ENCODE measurements at places on chromosomes 13 and 19.

DNA sequence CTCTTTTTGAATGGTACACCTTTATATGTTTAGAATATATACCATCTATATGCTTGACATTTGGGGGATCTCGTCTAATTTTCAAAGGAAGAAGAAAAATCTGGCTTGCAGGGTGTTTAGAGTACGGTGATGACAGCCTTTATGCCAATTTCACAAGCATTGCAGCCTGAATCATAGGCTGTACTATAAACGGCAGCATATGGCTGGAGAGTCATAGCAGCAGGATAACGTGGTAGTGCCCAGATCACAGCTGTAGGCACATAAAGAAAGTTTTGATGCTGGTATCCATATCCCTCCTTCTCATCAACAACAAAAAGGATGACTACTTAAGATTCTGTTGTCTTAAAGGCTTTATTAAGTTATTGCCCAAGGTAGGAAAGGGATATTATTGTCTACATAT lies 253.0 kb downstream of the PCDH9 start:
- no peak for DNase-seq

GRCh38 chr13:31154939-31155338 lies 6.8 kb downstream of the HSPH1 start:
- DNase-seq, result no peak

DNA sequence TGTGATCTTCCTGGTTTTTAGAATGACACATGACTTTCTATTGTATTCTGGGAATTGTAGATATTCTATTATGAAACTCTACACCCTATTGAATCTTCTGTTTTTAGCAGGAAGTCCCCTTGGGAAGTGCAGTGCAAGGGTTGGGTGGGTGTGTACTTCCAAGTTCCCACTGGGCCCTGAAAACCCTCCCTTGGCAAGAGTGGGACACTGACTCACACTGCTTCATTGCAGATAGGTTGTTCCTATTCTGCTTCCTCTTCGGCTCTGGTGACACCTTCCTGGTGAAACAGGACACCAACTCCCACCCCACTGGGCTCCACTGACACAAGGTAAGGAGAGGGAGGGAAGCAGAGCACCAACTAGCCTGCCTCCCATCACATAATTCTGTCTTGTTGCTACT lies 121.8 kb downstream of the KCTD12 start:
- no peak for DNase-seq

GRCh38 chr13:62483774-62484173 lies 1068.1 kb upstream of the PCDH20 start:
- peak; percentile 0 for DNase-seq

DNA sequence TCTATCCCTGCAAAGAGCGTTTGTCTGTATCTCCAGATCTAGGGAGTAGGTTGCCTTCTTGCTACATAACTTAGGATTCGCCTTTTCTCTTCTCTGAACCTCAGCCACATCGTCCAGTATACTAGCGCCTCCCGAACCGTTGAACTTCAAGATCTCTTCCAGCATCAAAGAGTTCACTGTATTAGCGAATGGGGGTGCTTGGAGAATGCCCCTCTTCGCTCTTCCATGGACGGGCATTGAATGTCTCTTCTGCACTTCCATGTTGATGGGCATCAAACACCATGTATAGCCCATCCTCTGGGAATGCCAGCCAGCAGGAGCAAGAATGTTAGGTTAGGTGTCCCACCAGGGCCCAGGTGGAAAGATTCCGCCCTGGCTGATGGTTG lies 575 bp upstream of the OXGR1 start:
- DNase-seq, result no peak

DNA sequence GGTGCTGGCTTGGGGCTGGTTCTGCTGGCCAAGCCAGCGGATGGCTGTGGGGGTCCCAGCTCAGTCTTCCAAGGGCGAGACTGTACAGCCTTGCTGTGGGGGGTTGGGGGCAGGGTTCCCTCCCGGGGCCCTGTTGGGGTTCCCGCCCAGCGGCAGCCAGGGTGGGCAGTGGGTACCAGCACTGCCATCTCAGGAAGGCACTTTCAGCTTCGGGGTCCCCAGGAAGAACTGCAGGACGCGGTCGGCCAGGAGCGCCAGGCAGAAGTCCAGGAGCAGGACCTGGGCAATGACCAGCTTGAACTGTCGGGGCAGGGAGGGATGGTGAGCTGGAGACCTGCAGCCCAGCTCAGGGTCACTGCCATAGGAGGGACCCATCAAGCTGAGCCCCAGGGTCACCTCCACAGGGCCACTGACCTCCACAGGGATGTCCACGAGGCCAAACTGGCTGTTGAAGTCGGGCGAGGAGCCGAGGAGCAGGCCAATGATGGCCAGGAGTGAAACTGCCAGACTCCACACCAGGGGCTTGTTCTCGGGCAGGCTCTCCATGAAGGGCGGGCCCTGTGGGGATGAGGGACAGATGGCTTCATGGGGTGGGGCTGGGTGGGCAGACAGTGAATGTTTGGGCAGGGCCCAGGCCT lies 1.9 kb upstream of the GMIP start:
- no peak for DNase-seq

DNA sequence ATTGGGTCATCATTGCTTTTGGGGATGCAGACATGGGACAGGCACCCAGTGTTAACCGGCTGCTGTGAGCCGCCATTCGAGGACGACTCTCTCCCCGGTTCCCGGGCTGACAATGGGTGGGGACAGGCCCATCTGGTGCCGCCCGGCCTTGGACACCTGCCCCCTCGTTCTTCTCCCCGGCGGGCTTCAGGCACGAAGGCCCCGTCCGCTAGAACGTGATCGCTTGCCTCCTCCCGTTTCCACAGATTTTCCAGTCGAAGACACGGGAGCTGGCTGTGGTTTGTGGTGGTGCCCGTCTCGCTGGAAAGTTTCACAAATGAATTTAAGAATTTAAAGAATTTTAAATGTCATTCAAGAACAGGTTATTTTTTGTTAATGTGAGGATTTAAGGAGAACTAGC lies 2.0 kb downstream of the PALM start:
- no peak for DNase-seq

DNA sequence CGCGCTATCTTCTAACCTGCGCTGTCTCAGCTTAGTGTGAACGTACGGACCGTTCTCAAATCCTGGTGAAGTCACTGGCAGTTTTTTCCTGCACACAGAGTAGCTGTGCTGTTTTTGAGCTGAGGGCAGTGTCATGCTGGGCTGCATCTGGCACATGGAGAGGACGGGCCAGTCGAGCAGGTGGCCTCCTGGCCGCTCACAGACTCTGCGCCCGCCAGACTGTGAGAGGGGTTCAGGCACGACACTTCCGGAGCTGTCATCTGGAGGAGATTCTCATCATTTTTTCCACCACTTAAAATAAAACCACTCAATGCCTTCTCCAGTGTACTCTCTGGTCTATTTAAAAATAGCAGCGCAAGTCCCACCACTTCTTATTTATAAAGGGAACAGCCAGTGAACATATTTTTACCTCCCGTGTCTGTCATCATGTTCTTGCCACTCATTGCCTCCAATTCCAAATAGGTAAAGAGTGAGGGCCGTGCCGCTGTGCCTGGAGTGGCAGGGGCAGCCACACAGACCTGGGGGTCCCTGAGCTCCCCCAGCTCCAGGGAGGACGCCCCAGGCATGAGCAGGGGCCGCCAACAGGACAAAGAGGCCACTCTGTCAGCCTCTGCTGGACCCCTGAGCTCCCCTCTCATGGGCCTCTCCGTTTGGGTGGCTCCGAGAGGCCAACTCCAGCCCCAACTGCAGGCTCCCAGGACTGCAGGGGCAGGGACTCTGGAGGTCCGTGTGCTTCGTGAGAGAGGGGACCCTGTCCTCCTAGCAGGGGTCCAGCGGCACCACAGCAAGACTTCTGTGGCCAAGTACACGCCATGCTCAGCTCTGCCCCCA lies 36.9 kb upstream of the GRTP1 start:
- no peak for DNase-seq

DNA sequence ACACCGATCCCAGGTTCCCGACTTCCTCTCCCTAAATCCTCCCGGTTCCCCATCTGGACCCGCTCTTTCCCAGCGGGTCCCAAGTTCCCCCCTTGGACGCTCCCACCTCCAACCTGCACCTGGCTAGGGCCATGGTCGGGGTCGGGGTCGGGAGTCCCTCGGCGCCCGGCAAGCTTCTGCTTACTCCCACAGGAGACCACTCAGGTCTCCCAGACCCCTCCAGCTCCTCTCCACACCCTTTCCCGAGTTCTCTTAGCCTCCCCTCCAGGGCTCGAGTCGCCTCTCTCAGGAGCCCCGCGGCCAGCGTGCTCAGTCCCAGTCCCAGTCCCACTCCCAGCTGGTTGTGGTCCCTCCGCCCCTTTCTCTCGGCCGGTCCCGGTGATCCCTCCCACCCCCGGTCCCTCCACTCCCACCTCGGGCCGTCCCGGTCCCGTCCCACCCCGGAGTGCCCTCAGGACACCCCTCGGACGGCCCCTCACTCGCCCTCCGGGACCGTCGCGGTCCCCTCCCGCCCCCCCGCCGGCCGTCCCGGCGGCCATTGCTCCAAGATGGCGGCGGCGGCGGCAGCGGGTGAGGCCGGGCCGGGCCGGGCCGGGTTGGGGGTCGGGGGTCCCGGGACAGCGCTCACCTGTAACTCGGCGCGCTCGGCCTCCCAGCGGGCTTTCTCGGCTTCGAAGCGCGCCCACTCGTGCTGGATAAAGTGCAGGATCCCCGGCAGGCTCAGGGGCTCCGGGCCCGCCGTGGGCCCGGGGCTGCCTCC lies at the start of gene FKRP:
Gene FKRP (plus strand): TSS at position 537 of the 760 bp plus-strand sequence. CDS start 9,394 bp downstream, outside the sequence.
- no peak for DNase-seq

- peak; percentile 58 for DNase-seq
Measured at GRCh38 chr19:42074513-42075363, 1.2 kb upstream of the ZNF574 start.

DNA sequence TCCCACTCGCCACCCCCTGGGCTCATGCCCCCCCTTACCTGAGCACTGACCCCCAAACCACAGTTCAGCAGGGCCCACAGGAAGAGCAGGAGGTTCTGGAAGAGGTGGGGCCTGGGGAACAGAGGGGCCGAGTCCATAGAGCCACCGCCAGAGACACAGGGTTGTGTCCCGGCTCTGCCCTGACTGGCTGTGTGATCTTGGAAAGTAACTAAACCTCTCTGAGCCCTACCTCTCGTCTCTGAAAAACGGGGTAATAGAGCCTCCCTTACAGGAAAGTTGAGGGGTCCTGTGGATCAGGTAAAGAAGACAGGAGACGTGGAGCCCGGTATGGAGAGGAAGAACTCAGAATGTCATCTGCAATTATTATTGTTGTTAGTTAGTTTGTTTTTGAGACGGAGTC lies 2.0 kb downstream of the ADAMTSL5 start:
- no peak for DNase-seq

- no peak for DNase-seq
Measured at GRCh38 chr19:46954993-46955812, 64.4 kb upstream of the NPAS1 start.

GRCh38 chr19:30150626-30151025 lies 208.6 kb downstream of the URI1 start:
- no peak for DNase-seq

DNA sequence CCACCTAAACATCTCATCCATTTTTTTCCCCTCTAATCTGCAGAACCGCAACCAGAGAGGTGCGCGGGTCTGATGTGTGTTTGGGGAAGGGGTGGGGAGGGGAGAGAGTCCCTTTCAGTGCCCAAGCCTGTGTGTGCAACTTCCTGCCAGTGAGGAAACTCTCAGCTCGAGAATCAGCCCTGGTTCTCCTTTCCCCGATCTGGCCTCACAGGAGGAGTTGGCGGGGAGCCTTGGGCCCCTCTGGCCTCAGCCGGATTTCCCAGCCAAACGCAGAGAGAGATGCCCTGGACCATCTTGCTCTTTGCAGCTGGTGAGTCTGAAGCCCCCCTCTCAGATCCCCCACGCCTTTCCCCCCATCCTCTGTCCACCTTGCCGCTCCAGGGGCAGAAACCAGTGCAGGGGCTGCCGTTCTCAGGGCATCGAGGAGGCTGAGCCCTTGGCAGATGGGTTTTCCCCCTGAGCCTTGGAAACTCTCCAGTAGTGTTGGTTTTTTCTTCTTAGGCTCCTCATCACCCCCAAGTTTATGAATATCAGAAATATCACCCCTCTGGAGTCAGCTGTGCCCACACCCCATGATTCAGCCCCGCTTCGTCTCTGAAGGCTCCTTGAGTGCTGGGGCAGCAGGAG lies at the start of gene C19orf38:
Gene C19orf38 (plus strand): TSS at position 186 of the 627 bp plus-strand sequence. CDS start 94 bp downstream, at position 280.
- no peak for DNase-seq

GRCh38 chr19:51156710-51157109 lies 14.6 kb downstream of the SIGLEC7 start:
- DNase-seq, result no peak

GRCh38 chr19:5801796-5802619 lies 2.9 kb upstream of the NRTN start:
- DNase-seq, result no peak

DNA sequence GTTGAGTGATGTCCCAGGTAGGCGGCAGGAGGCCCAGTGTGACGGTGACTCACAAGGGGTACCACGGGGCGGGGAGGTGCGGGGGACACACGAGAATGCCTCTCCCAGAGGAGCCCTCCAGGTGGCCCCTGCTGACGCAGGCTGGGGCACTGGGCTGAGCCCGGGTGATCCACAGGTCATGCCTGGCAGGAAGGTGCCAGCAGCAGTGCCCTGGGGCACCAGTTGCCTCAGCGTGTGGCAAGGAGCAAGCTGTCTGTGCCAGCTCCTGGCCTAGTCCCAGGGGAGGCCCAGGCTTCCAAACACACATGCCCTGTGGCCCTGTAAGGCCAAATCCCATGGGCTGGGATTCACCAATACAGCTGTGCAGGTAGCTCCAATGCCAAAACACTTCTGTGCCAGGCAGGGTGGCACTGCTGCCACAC lies 28.0 kb downstream of the AKT2 start:
- no peak for DNase-seq

DNA sequence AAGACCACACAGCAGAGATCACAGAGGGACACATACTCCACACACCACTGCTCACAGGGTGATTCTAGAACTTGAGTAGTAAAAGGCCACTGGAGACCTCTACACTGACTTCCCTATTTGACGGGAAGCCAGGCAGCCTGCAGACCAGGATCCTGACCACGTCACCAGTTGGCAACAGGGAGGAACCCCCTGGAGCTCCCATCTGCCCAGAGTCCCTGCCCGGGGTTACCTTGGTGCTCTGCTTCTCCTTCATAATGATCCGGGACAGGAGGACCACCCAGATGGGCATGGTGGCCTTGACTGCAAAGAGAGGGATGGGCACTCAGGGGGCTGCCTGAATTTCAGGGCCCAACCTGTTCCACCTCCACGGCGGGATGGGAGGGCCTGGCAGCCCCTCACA lies 932 bp downstream of the SLC35E1 start:
- no peak for DNase-seq

GRCh38 chr13:99975626-99976025 lies 4.1 kb upstream of the ZIC5 start:
- DNase-seq, result no peak

DNA sequence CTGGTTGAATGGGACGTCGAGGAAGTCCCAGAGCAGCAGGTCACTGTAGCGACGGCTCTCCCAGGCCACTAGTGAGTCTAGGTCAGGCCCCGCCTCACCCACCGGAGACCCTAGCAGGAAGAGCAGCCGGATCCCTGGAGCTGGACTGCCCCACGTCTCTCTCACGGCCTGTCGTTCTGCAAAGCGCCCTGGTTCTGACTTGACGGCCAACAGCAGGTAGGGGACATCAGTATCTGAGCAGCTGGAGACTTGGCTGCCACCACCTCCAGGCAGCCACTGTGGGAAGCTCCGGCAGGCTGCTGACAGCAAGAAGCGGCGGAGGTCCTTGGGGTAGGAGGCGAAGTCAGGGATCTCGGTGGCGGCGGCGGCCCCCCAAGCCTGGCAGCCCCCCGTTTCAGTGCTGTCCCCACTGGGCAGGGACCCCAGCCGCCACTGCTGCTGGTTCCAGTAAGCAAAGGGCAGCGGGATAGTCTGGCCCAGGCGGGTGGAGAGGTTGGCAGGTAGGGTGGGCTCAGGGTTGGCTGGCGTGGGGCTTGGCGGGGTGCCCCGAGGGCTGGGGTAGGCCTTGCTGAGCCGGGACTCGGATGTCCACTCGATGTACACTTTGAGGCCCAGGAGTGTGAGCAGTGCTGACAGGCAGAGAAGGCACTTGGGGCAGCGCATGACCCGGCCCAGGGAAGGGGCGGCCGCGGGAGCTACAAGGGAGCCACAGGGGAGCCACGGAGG lies 895 bp downstream of the B3GNT8 start:
- no peak for DNase-seq

Measured in HTR-8/SVneo (cell line).